ENCODE measurements at places on chromosomes 16 and 17. TPM values are rescaled to one million over a fixed set of nuclear protein-coding genes. Genes with fewer than 3 reads are reported as not detected.

DNA sequence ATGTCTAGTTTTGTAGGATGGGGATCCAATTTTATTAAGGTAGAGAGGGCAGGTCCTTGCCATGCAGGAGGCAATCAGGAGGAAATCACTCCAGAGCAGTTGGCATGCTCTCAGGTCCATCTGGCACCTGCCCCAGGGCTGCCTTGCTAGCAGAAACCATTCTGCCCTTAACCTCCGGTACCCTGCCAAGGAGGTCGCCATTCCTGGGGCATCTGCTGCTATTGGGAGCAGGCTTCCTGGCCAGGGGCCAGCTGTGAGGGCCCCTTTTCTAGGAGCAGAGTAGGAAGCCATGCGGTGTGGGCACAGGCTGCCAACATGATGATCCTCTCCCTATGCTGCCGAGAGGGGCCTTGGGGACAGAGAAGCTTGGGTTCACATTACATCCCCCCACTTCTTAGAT, 47.6 kb upstream of the MGAT5B start:
- no peak for DNase-seq

- no peak for DNase-seq
Observed at GRCh38 chr16:51801635-51802034, 650.6 kb upstream of the SALL1 start.

- DNase-seq = peak; percentile 46
Observed at GRCh38 chr16:69890114-69890891, 60.8 kb upstream of the CLEC18A start.

- DNase-seq = no peak
Observed at GRCh38 chr17:40470932-40471828, 27.9 kb downstream of the IGFBP4 start.

- no peak for DNase-seq
Observed at GRCh38 chr16:68470461-68471150, 22.3 kb upstream of the SMPD3 start.

DNA sequence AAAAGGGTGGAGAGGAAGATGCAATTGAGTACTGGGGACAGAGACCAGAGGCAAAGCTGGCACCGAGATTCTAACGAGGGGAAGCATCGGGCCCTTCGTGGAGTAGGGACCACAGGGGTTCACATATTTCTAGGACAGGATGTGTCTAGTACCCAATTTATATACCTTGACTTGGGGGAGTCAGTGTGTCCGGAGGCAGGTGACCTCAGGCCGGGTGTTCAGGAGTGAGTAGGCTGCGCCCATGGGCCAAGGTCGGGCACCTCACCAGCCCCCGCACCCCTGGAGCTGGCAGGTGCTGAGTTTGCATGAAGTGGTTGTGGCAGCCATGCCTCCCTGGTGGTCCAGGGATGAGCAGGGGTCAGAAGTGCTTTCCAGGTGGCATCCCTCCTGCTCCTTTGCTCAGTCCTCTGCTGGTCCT, 8.6 kb upstream of the NXPH3 start:
- DNase-seq = no peak

GRCh38 chr16:85036236-85037049, 8.8 kb downstream of the KIAA0513 start:
- DNase-seq = no peak

DNA sequence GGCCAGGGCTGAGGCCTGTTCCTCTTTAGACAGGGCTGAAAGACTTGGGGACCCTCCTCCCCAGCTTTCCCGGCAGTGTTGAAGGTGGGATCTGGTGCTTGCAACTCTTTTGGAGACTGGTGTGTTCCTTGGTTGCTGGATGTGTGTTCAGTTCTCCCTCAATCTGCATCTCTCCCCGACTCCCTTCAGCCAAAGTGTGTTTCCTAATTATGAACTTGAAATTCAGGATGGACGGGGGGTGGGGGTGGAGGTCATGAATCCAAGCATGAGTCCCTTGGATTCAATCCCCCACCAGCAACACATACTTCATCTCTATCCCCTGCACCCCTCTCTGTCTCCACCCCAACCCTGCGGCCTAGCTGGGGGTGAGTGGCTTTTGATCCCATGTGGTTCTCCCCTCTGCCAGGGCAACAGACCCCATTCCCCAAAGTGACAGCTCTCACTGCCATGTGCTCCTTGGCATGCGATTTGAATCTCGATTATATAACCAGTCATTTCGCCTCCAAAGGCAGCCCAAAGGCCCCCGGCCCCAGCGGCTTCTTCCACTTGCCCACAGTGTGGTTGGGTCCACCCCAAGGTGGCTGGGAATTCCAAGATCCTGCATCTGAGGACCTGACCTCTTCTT, 1.3 kb downstream of the ARHGAP23 start:
- DNase-seq = no peak

- DNase-seq = no peak
Observed at GRCh38 chr16:69116906-69117305, 11.5 kb downstream of the HAS3 start.

DNA sequence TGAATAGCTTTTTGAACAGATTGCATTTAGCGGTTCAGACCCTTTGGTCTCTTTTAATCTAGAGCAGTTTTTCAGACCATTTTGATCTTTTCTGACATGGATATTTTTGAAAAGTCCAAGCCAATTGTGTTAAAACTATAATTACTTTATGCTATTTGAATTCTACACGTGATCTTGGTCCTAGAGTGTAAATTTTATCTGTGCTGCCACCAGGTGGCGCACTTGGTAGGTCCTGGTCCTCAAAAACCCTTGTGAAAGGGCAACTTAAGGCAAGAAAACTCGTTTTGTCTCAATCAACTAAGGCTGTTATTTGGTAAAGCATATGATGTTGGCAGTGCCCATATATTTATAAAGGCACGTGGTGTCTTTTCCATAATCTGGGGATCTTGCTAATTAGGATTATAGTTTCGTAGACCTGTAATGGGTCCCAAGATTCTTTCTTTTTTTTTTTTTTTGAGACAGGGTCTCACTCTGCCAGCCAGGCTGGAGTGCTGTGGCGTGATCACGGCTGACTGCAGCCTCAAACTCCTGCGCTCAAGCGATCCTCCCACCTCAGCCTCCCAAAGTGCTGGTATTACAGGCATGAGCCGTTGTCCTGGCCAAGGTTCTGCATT, 43.9 kb upstream of the TEX2 start:
- DNase-seq = peak; percentile 59

GRCh38 chr16:78192734-78193488, 93.5 kb downstream of the WWOX start:
- no peak for DNase-seq

- no peak for DNase-seq
Observed at GRCh38 chr16:8874388-8874787, 5.6 kb upstream of the CARHSP1 start.

DNA sequence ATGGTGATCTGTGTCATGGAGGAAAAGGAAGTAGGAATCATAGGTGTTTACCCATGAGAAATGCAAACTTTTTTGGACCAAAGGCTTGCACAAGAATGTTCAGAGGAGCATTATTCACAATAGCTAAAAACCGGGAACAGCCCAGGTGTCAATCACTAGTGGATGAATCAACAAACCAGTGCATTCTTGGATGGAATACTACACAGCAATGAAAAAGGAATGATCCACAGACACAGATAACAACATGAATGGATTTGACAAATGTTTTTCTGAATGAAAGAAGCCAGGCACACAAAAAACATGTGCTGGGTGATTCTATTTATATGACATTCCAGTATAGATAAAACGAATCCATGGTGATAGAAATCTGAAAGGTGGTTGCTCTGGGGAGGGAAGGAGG, 36.0 kb downstream of the WSCD1 start:
- no peak for DNase-seq

DNA sequence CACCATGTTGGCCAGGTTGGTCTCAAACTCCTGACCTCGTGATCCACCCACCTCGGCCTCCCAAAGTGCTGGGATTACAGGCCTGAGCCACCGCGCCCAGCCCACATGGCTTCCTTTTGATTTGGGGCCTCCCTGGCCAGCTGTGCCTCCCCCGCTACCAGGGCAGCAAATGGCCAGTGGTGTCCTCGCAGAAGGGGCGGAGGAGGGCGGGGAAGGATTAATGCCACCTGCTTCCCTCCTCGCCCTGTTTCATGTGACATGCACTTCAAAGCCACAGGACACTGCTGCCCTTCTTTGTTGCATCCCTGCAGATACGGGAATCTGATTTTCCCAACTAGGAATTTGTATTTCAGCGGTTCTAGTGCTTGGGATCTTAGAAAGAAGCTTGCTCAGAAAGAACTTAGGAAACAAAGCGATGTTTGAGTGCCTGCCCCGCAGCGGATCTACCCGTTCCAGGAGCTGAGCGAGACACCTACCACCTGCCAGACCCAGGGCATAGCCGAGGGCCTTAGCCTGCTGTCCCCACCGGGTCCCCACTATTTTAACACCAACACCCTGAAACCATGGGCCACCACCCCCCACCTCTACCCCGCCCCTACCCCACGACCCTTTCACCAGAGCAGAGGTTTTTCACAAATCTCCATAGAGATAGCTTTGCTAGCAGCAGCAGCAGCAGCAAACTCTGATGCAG, 37.7 kb upstream of the CCDC182 start:
- DNase-seq = no peak

DNA sequence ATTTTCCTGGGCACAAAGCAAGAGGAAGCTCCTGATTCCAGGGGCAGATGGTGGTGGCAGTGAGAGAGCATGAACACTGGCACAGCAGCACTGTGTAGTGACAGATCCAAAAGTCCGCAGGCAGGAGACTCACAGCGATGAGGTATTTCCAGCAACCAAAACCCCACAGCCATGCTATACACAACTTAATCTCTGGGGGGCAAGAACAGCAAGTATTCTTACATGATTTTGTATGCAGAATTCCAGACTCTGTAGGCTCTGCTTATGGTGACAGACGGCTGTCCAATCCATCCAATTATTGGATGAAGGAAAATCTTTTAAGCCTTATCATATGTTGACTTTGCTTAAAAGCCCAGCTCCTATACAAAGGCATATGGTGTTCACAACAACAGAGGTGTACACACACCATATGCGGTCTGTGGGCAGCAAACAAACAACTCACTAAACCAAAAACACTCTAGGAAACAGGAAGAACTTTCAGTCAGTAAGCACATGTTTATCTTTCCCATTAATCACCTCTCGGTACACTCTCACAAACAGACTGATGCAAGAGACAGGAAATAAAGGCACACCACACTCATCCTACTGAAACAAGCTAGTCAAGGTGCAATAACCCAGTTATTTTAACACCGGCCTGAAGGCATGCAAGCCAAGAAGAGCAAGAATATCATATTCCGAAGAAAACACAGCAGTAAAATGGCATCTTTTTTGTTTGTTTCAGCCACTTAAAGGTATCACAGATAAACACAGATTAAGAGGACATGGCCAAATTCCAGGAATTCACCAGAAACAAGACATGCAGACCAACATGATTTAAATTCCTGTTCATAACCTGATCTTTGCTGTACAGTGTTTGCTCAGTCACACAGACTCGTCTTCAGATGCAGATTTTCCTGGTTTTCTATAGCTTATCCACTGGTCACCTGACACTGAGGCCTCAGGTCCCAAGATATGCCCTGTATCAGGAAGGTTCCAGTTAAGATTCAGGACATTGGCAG, 47.8 kb downstream of the ERN1 start:
- DNase-seq = no peak

- no peak for DNase-seq
Observed at GRCh38 chr17:29722411-29723198, 99.9 kb upstream of the CORO6 start.

GRCh38 chr16:88009563-88010342, 58.5 kb downstream of the BANP start:
- DNase-seq = no peak

GRCh38 chr16:9123401-9123800, 32.0 kb downstream of the HAPSTR1 start:
- no peak for DNase-seq

DNA sequence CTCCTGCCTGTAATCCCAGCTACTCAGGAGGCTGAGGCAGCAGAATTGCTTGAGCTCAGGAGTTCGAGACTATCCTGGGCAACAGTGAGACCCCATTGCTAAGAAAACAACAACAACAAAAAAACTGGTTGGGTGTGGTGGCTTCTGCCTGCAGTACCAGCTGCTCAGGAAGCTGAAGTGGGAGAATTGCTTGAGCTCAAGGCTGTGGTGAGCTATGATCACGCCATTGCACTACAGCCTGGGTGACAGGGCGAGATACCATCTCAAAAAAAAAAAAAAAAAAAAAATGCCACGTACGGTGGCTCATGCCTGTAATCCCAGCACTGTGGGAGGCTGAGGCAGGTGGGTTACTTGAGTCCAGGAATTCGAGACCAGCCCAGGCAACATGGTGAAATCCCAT, 34.1 kb downstream of the NME2 start:
- DNase-seq = no peak

ALDH3A2 gene
- total RNA-seq = 53.4 TPM

SGSH gene
- 31.8 TPM for total RNA-seq

TP53TG3C gene
- not detected for total RNA-seq

C16orf86 gene
- 1.7 TPM for total RNA-seq

C17orf100 gene
- 3.2 TPM for total RNA-seq

EFNB3 gene
- 25.3 TPM for total RNA-seq

RPA1 gene
- total RNA-seq = 205 TPM

HYDIN gene
- total RNA-seq = 7.5 TPM

BCL6B gene
- total RNA-seq = 0.41 TPM

MAP3K14 gene
- total RNA-seq = 9.6 TPM

NDRG4 gene
- 58.9 TPM for total RNA-seq

KRT27 gene
- not detected for total RNA-seq

TEKT1 gene
- total RNA-seq = not detected
